ENCODE measurements at places on chromosomes 16 and 17.
A peak's percentile ranks its signal among the peaks of the same experiment; 100 is the strongest.

- DNase-seq: no peak
Observed at GRCh38 chr16:16009401-16009800, 60.0 kb downstream of the ABCC1 start.

DNA sequence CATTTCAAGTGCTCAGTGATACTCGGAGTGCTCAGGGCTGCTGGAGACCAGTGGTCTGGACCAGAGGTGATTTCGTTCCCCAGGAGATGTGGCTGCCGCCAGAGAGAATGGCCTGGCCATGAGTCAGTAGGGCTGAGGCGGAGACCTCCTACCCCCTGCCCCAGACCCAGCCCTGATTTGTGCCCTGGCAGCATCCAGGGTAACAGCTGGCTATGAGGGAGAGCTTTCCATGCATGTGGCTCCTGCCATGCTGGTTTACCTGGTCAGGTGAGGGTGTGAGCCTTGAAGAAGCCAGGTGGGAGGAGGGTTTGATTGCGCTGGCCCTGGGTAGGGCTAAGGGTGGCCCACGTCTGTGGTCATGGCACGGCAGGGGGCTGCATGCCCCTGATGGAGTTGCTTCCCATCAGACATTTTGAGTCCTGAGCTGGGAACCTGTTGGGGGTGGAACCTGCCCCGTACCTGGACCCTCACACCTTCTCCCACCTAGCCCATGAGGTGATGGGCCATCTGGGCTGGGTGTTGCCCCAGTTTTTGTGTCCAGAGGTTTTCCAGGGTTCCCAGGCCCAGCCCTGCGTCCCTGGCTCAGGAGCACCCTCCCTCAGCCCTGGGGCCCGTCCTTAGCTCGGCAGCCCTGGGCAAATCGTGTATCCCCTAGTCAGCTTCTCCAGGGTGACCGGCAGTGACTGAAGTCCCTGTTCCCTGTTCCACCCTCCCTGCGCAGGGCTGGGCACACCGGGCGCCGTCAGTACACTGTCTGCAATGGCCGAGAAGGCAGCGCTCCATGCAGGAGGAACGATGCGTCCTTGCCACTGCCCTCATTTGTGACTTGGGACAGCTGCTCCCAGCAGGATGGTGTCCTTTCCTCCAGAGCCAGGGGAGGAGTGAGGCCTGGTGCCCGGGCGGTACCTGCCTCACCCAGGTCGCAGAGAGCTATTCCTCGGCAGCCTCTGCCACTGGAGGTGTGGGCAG is 9.0 kb upstream of the CSNK1D start:
- no peak for DNase-seq

- no peak for DNase-seq
Observed at GRCh38 chr16:5166486-5166885, 68.9 kb upstream of the EEF2KMT start.

DNA sequence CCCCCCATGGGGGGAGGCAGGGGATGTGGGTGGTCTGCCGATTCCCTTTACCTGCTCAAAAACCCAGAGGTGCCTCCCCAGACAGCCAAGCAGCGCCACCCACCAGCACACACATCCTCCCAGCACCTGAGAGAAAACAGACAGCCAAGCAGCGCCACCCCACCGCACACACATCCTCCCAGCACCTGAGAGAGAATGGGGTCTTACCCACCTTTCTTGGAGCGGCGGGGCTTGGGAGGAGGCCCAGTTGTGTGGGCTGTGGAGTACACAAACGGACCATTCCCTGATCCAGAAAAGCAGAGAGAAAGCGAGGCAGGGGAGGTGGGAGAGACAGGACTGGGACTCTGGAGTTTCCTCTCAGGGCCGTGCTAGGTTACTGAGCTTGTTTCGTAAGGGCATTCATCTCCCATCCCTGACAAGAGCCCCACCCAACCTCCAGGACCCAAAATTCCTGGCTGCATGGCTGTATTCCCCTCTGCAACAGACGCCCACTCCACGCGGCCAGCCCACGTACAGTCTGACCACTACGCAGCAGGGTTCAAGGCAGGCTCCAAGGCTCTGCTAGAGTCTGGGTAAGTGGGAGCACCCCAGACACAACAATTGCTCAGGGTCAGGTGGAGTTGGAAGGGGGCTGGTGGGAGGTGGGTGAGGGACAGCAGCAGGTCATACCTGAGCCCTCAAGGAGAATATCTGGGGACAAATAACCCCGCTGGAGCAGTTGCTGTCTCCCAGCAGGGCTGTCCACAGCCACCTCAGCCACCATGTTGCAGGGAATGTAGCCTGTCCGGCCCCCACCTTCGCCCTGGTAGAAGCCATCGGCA is 22.3 kb downstream of the TSPOAP1 start:
- DNase-seq: no peak

DNA sequence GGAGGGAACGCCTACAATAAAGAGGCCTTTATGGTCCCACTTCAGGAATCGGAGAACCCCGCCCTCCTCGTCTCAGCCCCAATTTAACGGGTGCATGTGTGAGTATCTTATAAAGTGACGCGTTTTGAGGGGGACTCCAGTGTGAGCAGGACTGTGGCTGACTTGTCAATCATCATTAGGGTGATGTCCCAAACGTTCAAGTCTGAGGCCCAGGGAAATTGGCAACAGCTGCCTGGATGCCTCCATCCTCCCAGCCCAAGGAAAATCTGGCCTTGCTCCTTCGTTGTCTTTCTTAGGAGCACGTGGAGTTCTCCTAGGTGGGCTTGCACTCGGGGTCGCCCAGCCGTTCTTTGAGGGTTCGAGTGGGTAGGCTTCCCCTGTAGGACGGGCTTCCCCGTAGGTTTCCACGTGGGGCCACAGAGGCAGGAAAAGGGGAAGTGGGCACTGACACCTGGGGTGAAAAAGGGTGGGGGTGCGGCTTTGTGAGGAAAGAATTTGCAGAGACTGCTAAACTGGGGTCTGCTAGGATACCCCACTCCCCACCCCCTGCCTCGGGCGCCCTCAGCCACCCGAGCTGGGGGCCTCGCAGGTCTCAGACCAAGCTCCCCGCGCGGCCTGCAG is 561 bp upstream of the HERPUD1 start:
- DNase-seq: no peak

DNA sequence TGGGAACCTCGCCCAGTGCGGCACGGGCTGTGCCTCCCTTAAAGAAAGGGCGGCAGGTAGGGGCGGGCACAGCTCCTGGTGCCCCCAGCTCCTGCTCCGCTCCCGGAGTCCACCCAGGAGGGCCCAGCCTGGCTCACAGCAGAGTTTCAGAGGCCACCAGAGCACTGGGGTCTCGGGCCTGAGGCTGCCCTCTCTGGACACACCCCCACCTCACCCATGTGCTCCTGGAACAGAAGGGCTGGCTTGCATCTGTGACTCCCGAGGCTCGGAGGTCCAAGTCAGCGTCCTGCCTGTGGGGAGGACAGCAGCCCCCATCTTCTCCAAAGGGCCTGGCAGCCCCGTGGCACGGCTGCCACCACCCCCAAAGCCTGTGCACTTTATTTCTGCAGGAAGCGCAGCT is 62.7 kb downstream of the RBFOX3 start:
- no peak for DNase-seq

GRCh38 chr17:78534492-78535272 is 42.5 kb downstream of the DNAH17 start:
- DNase-seq: no peak

DNA sequence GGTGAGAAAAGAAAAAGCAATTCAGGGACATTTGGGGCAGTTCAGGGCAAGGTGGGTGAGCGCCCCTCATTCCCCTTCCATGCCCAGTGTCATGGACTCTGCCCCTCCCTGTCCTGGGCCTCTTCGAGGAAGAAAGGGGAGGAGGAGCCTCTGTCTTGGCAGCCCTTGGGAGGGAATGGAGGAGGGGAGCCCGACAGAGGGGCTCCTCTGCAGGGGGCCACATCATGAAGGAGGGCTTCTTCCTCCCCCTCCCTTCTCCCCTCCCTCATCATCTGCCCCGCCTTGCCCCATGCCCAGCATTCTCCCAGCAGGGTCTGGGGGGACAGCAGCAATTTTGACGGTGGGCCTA is 33.2 kb upstream of the TAC4 start:
- DNase-seq: no peak

GRCh38 chr16:31513126-31513525 is 4.9 kb upstream of the RUSF1 start:
- no peak for DNase-seq

- no peak for DNase-seq
Observed at GRCh38 chr16:3997231-3997841, 116.8 kb upstream of the CREBBP start.

DNA sequence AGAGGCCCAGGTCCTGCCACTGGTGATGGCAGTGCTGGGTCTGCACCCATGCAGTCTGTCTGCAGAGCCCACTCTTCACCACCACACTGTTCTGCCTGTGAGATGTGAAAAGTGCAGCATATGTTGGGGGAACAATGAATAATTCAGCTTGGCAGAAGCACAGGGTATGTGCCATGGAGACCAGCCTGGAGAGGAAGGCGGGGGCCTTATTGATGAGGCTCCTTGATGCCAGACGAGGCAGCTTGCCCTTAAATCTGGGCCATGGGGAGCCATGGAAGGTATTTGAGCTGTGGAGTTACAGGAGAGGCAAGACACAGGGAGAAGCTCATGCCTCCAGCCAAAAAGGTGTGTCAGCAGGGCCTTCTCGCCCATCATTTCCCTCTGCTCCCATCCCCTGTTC is 124.7 kb downstream of the C16orf78 start:
- DNase-seq: no peak

GRCh38 chr16:80066805-80067580 is 466.5 kb upstream of the MAF start:
- DNase-seq: no peak

DNA sequence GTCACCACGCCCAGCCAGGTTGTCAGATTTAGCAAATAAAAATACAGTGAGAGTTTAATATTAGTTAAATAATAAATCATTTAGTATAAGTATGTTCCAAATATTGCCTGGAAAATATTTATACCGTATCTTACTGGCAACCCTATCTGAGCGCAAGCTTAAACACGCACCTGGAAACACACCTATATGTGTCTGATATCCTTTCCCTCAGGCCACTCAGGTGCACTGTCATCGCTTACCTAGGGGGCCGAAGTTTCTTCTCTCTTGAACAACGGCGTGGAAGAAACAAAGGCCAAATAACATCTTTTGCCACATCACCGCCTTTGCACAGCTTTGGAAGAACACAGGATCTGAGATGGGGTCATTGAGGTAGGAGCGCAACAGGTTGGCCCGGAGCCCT is 54.0 kb downstream of the LYRM1 start:
- DNase-seq: no peak

GRCh38 chr17:42676424-42677011 is at the start of gene PLEKHH3:
TSS of gene PLEKHH3 (minus strand) at chr17:42676994. CDS start at chr17:42676563, 431 bp downstream.
- DNase-seq: no peak

DNA sequence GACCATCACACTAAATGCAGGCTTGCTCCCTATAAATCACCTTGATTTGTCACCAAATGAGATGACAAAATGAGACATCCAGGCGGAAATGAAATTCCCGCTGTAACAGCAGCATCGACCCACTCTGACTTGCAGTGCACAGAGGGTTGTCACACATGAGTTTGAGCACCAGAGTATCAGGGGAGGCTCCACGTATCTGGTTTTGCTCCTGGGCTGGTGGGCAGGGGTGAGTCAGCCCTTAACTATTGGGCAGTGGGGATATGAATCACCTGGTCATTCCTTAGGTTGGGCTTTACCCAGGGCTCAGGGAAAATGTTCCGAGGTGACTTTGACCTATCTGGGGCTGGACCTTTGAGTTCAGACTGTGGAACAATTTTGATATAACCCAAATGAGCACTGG is 245.2 kb upstream of the CCL2 start:
- DNase-seq: no peak

- peak; percentile 77 for DNase-seq
Observed at GRCh38 chr17:58120195-58120822, 27.9 kb upstream of the OR4D1 start.

- DNase-seq: peak; percentile 69
Observed at GRCh38 chr17:4710693-4711634, 532 bp downstream of the ARRB2 start.

GRCh38 chr17:69761011-69761410 is 314.0 kb upstream of the KCNJ16 start:
- DNase-seq: no peak

GRCh38 chr16:81754858-81755257 is 24.2 kb upstream of the PLCG2 start:
- no peak for DNase-seq

- peak; percentile 56 for DNase-seq
Observed at GRCh38 chr16:54928411-54929089, 2.1 kb upstream of the IRX5 start.

GRCh38 chr17:31216031-31216751 is 80.8 kb downstream of the OMG start:
- DNase-seq: no peak
